Neural progenitor cell (in vitro differentiated cells): ENCODE measurements at places on chromosomes 12 and 14. TPM values are rescaled to one million over a fixed set of nuclear protein-coding genes. Genes with fewer than 3 reads are reported as not detected.

GLT8D2 gene
- 1.9 and 3.9 TPM in 2 replicates for total RNA-seq

DNA sequence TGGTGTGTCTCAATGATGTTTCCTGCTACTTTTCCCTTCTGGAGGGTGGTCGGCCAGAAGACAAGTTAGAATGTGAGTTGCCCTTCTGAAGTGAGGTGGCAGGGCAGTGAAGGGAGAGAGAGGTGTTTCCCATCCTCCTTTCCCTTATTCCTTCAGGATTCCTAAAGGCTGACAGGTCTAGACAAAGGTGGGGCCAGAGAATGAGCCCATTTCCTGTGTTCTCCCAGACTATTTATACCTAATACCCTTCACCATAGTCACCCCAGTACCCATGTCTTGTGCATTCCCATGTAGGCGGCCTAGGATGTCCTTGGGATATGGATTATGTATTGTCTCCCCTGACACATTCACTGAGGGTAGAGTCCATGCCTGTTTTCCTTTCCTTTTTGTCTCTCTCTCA is 7.0 kb downstream of the DGKA start:
- no peak overlapping the region for H3K27ac ChIP-seq
- H3K36me3 ChIP-seq: no peaks in the 10 kb centered on the region
- H3K27me3 ChIP-seq: peaks cover 26% of the 10 kb centered on the region
- H3K4me1 ChIP-seq: peaks cover 7% of the 10 kb centered on the region
- H3K4me3 ChIP-seq: no peak overlapping the region

DNA sequence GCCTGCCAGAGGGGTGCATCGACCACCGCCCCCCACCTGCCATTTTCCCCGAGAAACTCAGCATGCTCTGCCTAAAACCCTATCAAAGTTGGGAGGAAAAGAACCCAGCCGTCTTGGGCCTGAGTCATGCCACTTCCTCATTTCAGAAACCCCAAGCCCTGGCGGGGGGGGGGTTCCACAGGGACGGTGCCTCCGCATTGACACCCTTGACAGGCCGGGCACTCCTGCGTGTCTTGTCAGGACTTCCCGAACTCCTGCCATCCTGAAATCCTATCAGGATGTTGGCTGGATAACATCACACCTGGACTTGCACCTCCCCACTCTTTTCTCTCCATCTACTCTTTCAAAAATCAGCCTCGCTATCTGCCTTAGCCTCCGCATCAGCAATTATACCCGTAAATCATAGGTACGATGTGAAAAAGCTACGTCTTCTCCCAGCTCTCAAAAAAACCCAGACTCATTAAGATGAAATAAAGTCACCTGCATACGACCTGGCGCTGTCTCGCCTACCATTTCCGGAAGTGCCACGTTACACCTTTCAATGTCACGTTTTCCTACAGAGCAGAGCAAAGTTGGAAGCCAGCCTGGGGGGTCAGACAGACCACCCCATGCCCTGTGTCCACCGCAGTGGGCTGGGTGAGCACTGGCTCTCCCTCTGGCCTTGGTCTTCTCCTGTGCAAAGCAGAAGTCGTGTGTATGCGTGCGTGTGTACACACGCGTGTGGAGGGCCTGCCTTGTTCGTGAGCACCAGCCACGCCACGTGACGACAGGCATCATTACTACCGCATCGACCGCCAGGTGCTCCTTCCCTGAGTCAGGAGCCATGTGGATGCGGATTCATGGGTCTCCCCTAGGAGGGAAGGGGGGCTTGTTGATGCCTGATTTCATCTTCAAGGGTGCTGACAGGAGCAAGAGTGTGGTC is 96.7 kb downstream of the RFLNA start:
- peaks cover 20% of the 10 kb centered on the region for H3K4me1 ChIP-seq
- H3K4me3 ChIP-seq: no peak overlapping the region
- H3K36me3 ChIP-seq: no peaks in the 10 kb centered on the region

TRMT5 gene
- 17.8 and 25.7 TPM in 2 replicates for total RNA-seq

PPP2R3C gene
- total RNA-seq: 41.9 and 67.4 TPM in 2 replicates

DNA sequence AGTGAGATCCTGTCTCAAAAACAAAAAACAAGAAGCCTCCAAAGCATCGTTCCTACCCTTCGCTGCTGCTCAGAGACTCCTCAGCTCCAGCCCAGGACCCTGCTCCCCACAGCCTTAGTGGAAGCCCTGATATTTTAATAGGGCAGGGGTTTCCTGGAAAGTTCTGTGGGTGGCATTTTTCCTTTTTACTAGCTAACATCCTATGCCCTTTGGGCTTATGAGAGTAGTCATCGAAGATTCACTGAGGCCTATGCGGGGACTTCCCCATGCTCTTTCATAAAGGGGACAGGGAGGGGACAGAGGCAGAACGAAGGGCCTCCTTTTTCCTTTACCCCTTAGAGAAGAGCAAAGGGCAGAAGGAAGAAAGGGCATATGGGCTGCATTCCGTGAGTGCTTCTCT is 8.3 kb downstream of the LAG3 start:
- no peaks in the 10 kb centered on the region for H3K36me3 ChIP-seq
- no peak for DNase-seq
- no peak overlapping the region for H3K27ac ChIP-seq
- no peak overlapping the region for H3K4me3 ChIP-seq
- H3K27me3 ChIP-seq: no peaks in the 10 kb centered on the region

IRAK3 gene
- 0.37 and 3.0 TPM in 2 replicates for total RNA-seq

- H3K4me1 ChIP-seq: peaks cover 10% of the 10 kb centered on the region
- H3K27ac ChIP-seq: no peak overlapping the region
- peaks cover 10% of the 10 kb centered on the region for H3K36me3 ChIP-seq
- peak overlapping the region; percentile 82 for H3K4me3 ChIP-seq
- DNase-seq: peak; percentile 48
Observed at GRCh38 chr12:29782285-29782870, 1.4 kb downstream of the TMTC1 start.

DNA sequence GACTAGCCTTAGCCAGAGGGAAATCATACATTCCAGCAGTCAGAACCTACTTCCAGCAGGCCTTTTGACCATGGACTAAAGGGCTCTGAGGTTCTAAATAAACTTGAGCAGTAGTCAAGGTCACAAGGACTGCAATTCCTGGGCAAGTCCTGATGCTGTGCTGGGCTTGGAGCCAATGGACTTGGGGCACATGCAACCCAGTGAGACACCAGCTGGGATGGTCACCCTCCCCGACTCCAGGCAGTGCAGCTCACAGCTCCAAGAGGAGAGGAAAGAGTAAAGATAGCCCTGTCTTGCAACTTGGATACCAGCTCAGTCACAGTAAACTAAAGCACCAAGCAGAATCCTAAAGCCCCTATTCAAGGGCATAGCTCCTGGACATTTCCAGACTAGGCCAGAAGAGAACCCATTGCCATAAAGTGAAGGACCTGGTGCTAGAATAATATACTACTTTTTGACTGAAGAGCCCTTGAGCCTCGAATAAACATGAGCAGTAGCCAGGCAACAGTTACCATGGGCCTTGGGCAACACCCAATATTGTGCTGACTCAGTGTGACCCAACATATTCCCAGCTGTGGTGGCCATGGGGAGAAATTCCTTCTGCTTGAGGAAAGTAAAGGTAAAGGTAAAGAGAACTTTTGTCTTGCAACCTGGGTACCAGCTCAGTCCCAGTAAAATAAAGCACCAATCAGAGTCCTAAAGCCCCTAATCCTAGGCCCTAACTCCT is 226.2 kb upstream of the CLEC14A start:
- H3K4me1 ChIP-seq: no peaks in the 10 kb centered on the region
- H3K4me3 ChIP-seq: no peak overlapping the region
- no peaks in the 10 kb centered on the region for H3K36me3 ChIP-seq

DNA sequence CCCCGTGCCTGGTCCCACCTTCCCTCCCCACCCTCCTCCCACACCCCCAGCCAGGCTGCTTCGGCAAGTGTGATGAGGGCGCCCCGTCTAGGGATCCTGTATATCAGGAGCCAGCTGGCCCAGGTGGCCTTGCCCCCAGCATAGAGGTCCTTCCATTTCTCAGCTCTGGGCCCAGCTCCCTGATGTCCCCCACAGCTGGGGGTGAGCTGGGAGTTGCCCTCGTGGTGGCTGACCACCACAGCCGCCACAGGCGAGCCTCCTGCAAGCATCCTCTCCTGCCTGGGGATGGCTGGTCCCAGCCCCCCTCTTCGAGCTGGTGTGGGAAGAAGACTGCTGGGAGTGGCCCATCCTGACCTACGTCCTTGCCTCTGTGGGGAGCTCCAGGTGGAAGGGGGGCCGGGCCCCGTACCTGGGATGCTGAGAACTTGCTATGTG is 7.4 kb downstream of the ASPG start:
- no peaks in the 10 kb centered on the region for H3K36me3 ChIP-seq
- no peak overlapping the region for H3K27ac ChIP-seq
- no peaks in the 10 kb centered on the region for H3K27me3 ChIP-seq
- H3K4me3 ChIP-seq: no peak overlapping the region
- H3K4me1 ChIP-seq: peaks cover 3% of the 10 kb centered on the region

- H3K4me1 ChIP-seq: peaks cover 10% of the 10 kb centered on the region
- H3K36me3 ChIP-seq: no peaks in the 10 kb centered on the region
- H3K4me3 ChIP-seq: no peak overlapping the region
- no peak overlapping the region for H3K27ac ChIP-seq
Observed at GRCh38 chr12:966724-967123, 17.2 kb upstream of the RAD52 start.

GRCh38 chr14:20490563-20490962 is 14.8 kb upstream of the RNASE10 start:
- H3K4me3 ChIP-seq: no peak overlapping the region
- H3K27me3 ChIP-seq: no peaks in the 10 kb centered on the region
- no peaks in the 10 kb centered on the region for H3K36me3 ChIP-seq
- no peak overlapping the region for H3K27ac ChIP-seq

DNA sequence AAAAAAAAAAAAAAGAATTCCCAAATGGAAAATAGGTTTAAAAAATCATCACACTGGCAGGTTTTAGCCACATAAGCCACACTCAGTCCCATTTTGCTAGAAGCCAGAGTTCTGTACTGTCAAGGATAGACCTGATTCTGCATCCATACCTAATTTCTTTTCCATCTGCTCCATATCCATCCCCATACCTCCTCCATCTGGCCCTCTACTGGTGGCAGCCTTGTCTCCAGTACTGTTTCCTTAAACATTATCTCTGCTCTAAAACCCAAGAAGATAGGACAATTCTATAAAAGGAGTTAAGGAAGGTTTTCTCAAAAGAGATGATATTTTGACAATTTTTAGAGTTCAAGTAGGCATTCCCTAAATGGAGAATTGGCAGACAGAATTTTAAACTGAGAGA is 26.0 kb upstream of the RXYLT1 start:
- no peaks in the 10 kb centered on the region for H3K36me3 ChIP-seq
- H3K27ac ChIP-seq: no peak overlapping the region

FLRT2 gene
- total RNA-seq: 8.5 and 8.7 TPM in 2 replicates

GRCh38 chr14:55427439-55427838 is 13.0 kb downstream of the TBPL2 start:
- DNase-seq: no peak
- H3K36me3 ChIP-seq: no peaks in the 10 kb centered on the region
- H3K27ac ChIP-seq: no peak overlapping the region
- no peak overlapping the region for H3K4me3 ChIP-seq
- H3K27me3 ChIP-seq: no peaks in the 10 kb centered on the region

DNA sequence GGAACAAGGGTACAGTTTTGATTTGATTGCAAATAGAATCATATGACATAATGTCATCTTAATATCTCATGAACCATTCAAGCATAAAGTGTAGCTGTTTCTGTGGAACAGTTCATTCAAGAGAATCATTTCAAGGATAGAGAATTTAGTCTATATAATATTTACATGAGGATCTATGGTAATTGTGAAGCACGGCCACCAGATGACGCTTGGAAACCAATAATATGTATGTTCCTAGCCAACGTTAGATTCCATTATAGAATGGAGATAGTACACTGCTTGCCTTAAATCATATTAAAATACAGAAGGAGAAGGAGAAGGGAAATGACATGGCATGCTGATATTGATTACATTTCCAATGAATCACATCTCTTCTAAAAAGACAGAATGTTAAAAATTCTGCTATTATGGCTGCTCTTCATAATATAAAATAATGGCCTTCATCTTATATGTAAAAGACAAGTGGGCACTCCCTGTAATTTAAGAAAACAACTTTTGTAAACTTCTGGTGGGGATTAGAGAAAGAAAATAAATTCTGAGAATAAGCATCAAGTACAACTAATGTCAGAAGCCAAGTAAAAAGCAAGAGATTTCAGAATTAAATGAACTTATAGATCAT is 351.0 kb downstream of the NAV3 start:
- H3K27ac ChIP-seq: no peak overlapping the region
- H3K27me3 ChIP-seq: no peaks in the 10 kb centered on the region
- no peak overlapping the region for H3K4me3 ChIP-seq
- peak; percentile 44 for DNase-seq
- H3K4me1 ChIP-seq: peaks cover 11% of the 10 kb centered on the region
- H3K36me3 ChIP-seq: no peaks in the 10 kb centered on the region

ACVRL1 gene
- total RNA-seq: 0.22 and 2.0 TPM in 2 replicates

FSCB gene
- not detected in 2 replicates for total RNA-seq

MLH3 gene
- 23.2 and 41.5 TPM in 2 replicates for total RNA-seq

ERH gene
- total RNA-seq: 252 and 337 TPM in 2 replicates

DNA sequence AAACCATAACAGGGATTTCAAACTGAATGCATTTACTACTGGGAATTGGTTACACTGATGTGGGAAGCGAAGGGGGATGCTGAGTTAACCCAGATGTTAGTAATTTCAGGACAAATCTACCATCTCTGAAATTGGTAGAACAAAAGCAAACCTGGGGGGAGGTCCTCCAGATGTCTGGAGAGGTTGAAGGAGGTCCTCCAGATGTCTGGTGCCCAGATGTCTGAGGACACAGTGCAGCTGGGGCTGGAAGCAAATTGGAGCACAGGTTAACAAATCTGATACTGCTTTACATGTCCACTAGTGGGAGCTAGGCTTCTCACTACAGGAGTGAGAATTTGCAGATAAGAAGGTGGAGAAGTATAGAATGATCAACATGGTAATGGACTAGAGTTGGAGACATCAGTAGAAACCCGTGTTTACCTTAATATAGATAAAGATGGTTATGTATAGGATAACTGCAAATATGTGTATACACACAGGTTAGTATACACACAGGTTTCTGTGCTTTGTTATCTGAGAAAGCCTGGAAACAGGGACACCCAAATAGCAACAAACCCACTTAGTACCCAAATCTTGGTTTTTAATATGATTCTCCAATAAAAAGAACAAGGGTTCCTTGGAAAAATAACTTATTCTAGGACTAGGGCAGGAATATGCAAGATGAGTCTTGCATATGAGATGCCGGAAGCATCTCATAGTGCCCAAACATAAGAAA is 162.5 kb downstream of the C12orf50 start:
- peak; percentile 2 for DNase-seq
- peaks cover 24% of the 10 kb centered on the region for H3K4me1 ChIP-seq
- no peaks in the 10 kb centered on the region for H3K27me3 ChIP-seq
- no peak overlapping the region for H3K4me3 ChIP-seq
- H3K27ac ChIP-seq: no peak overlapping the region
- H3K36me3 ChIP-seq: no peaks in the 10 kb centered on the region

DNA sequence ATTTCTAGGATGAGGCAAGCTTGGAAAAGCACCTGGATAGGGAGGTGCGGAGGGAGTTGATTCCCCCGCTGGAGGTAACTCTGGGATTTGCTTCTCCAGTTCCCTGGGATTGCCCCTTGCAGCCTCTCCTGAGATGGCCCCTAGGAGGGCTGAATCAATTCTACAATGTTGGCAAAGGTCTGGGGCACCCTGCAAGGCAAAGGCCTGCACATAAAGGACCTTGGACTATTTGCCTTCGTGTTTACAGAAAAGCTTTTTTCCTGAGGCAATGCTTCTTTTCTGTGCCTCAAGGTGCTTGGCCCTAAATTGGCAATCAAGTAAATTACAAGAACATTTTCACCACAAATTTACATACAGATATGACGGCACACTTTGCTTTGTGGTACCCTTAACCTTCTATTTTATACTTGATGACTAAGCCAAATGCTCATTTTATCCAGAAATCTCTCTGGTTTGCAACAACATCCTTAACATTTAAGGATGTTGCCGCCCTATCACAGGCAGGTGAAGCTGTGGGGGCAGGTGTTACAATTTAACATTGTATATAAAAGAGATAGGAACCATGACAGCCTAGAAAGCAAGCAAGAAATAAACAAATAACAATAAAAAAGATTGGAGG is 40.3 kb downstream of the TIMELESS start:
- no peak overlapping the region for H3K27ac ChIP-seq
- H3K4me1 ChIP-seq: no peaks in the 10 kb centered on the region
